HFFc6 (cell line): ENCODE measurements at places on chromosomes 2 and 18.
A peak's percentile ranks its signal among the peaks of the same experiment; 100 is the strongest.

- no peaks in the 10 kb centered on the region for H3K36me3 ChIP-seq
- no peak for DNase-seq
- H3K27me3 ChIP-seq, result no peaks in the 10 kb centered on the region
- no peak overlapping the region for H3K27ac ChIP-seq
- H3K4me1 ChIP-seq, result no peaks in the 10 kb centered on the region; the same call in 1 of the 2 replicates
- H3K4me3 ChIP-seq, result no peak overlapping the region
Measured at GRCh38 chr2:58006952-58007284, 39.7 kb upstream of the VRK2 start.

- DNase-seq, result no peak
- H3K4me1 ChIP-seq, result no peaks in the 10 kb centered on the region
- no peak overlapping the region for H3K27ac ChIP-seq
- no peak overlapping the region for H3K4me3 ChIP-seq
Measured at GRCh38 chr2:236932831-236933361, 152.8 kb upstream of the COPS8 start.

- peak; percentile 25 for DNase-seq
- H3K36me3 ChIP-seq, result no peaks in the 10 kb centered on the region
- no peaks in the 10 kb centered on the region for H3K4me1 ChIP-seq
- H3K27me3 ChIP-seq, result peaks cover 1% of the 10 kb centered on the region; the same call in 1 of the 2 replicates
Measured at GRCh38 chr2:60152226-60152833, 401.1 kb downstream of the BCL11A start.

- H3K4me1 ChIP-seq, result peaks cover 10% of the 10 kb centered on the region
- H3K4me3 ChIP-seq, result no peak overlapping the region
- H3K36me3 ChIP-seq, result no peaks in the 10 kb centered on the region
- peaks cover 4% of the 10 kb centered on the region; the same call in 1 of the 2 replicates for H3K27me3 ChIP-seq
- H3K27ac ChIP-seq, result no peak overlapping the region
- no peak for DNase-seq
Measured at GRCh38 chr2:58449286-58450010, 208.3 kb upstream of the FANCL start.

DNA sequence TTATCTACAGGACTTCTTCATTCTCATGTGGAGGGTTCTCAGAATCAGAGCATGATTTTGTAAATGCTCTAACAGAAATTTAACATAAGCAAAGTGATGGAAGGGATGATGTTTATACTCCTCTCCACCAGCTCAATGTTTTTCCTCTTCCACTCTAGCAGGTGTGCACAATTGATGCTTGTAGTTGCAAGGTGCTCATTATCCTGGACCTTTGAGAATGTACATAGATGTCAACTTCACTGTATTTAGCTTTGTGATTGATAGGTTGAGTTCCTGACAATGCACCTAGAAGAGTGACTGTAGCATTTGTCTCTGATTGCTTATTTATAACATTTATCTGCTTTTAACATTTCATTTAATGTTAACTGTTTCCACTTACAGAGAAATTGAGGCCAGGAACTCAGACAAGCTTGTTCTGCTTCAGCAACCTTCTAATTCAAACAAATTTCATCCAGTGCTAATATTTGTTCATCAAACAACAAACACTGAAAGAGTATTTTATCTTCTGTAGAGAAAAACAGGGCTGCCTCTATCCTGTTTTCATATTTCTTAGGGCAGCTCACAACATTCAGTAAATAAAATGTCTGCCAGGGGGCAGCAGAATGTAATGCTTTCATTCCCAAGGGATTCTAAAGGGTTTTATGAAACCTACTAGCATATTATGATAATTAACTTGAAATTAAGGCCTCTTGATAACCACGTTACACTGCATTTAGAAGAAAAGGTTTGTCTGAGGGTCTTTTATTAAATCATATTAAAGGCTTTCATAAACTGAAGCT is 127.9 kb upstream of the NOL4 start:
- no peak for DNase-seq
- H3K4me1 ChIP-seq, result no peaks in the 10 kb centered on the region
- H3K27me3 ChIP-seq, result no peaks in the 10 kb centered on the region
- no peaks in the 10 kb centered on the region for H3K36me3 ChIP-seq

- H3K36me3 ChIP-seq, result no peaks in the 10 kb centered on the region
- no peak for DNase-seq
- peaks cover 13% of the 10 kb centered on the region for H3K27me3 ChIP-seq
- no peak overlapping the region for H3K4me3 ChIP-seq
Measured at GRCh38 chr2:20486571-20486970, 39.7 kb downstream of the RHOB start.

GRCh38 chr2:229870903-229871656 is 50.7 kb downstream of the TRIP12 start:
- peaks cover 32% of the 10 kb centered on the region for H3K36me3 ChIP-seq
- H3K27ac ChIP-seq, result 0 out of 2 replicates have a peak overlapping the region, but pooled peaks have one; percentile 25
- DNase-seq, result peak; percentile 18
- H3K4me3 ChIP-seq, result no peak overlapping the region

GRCh38 chr2:196166876-196167275 is 4.5 kb downstream of the STK17B start:
- peak overlapping the region; percentile 66 for H3K27ac ChIP-seq
- peak; percentile 41 for DNase-seq
- peaks cover 70% of the 10 kb centered on the region for H3K4me1 ChIP-seq
- H3K36me3 ChIP-seq, result peaks cover 42% of the 10 kb centered on the region
- peak overlapping the region; percentile 94 for H3K4me3 ChIP-seq
- H3K27me3 ChIP-seq, result peaks cover 2% of the 10 kb centered on the region; the same call in 1 of the 2 replicates

- H3K36me3 ChIP-seq, result peaks cover 24% of the 10 kb centered on the region
- DNase-seq, result no peak
- no peak overlapping the region for H3K4me3 ChIP-seq
- peaks cover 6% of the 10 kb centered on the region for H3K4me1 ChIP-seq
- H3K27ac ChIP-seq, result no peak overlapping the region
- no peaks in the 10 kb centered on the region for H3K27me3 ChIP-seq
Measured at GRCh38 chr2:128153786-128154185, 62.8 kb downstream of the UGGT1 start.

DNA sequence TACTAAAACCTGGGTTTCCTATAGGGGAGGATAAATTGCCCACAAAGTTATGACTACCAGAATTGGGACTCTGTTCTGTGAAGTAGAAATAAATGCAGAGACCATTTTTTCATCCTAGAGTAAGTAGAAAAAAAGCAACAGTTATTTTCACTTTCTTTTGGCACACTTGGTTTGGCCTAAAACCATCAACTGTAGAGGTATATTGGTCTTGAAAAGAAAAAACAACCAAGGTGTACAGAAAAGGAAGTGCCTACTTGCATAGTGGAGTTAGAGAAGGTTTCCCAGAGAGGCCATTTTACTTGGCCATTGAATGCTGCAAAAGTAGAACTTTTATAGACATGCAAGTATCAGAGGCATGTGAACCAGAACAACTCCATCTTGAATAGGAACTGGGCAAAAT is 89.4 kb upstream of the TACR1 start:
- H3K4me3 ChIP-seq, result no peak overlapping the region
- no peak for DNase-seq
- peaks cover 57% of the 10 kb centered on the region for H3K4me1 ChIP-seq
- no peaks in the 10 kb centered on the region; the same call in 1 of the 2 replicates for H3K27me3 ChIP-seq

GRCh38 chr2:218081695-218082094 is 12.6 kb downstream of the RUFY4 start:
- peak; percentile 73 for DNase-seq
- peaks cover 20% of the 10 kb centered on the region for H3K4me1 ChIP-seq
- H3K36me3 ChIP-seq, result peaks cover 14% of the 10 kb centered on the region
- H3K27me3 ChIP-seq, result peaks cover 36% of the 10 kb centered on the region

DNA sequence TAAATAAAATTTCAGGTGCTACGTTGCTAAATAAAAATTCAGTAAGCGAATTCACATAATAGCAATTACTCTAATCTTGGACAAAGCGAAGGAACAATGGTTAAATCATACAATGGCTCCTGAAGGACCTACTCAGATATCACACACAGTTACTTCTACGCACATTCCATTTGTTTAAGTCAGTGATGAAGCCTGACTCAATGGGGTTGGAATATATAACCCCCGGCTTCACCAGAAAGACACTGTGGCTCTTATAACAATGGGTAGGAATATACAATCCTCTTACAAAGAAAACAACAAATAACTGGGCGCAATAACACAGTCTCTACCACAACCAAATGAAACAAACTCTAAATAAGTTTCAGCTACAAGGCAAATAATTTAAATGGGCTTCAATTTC is 349.5 kb downstream of the IRS1 start:
- H3K27ac ChIP-seq, result no peak overlapping the region
- peaks cover 28% of the 10 kb centered on the region for H3K36me3 ChIP-seq
- H3K4me3 ChIP-seq, result no peak overlapping the region
- no peaks in the 10 kb centered on the region; the same call in 1 of the 2 replicates for H3K27me3 ChIP-seq
- peaks cover 56% of the 10 kb centered on the region for H3K4me1 ChIP-seq

GRCh38 chr2:127663566-127664064 is 11.7 kb downstream of the LIMS2 start:
- H3K27me3 ChIP-seq, result peaks cover 3% of the 10 kb centered on the region; the same call in 1 of the 2 replicates
- DNase-seq, result no peak
- H3K4me1 ChIP-seq, result peaks cover 27% of the 10 kb centered on the region

- peaks cover 64% of the 10 kb centered on the region for H3K4me1 ChIP-seq
- H3K27me3 ChIP-seq, result no peaks in the 10 kb centered on the region
- peak overlapping the region; percentile 50 for H3K4me3 ChIP-seq
- no peaks in the 10 kb centered on the region for H3K36me3 ChIP-seq
Measured at GRCh38 chr18:28584731-28585130, 407.8 kb upstream of the CDH2 start.

- peaks cover 69% of the 10 kb centered on the region for H3K27me3 ChIP-seq
- H3K36me3 ChIP-seq, result no peaks in the 10 kb centered on the region
- H3K4me1 ChIP-seq, result peaks cover 16% of the 10 kb centered on the region
- peak overlapping the region; percentile 67 for H3K4me3 ChIP-seq
- H3K27ac ChIP-seq, result no peak overlapping the region
- no peak for DNase-seq
Measured at GRCh38 chr2:206259376-206260187, 14.9 kb upstream of the ZDBF2 start.

GRCh38 chr2:157470321-157470720 is 26.4 kb upstream of the CYTIP start:
- DNase-seq, result no peak
- H3K36me3 ChIP-seq, result no peaks in the 10 kb centered on the region; the same call in 1 of the 2 replicates
- peaks cover 43% of the 10 kb centered on the region for H3K4me1 ChIP-seq
- H3K27me3 ChIP-seq, result no peaks in the 10 kb centered on the region
- H3K27ac ChIP-seq, result peak overlapping the region; percentile 83

DNA sequence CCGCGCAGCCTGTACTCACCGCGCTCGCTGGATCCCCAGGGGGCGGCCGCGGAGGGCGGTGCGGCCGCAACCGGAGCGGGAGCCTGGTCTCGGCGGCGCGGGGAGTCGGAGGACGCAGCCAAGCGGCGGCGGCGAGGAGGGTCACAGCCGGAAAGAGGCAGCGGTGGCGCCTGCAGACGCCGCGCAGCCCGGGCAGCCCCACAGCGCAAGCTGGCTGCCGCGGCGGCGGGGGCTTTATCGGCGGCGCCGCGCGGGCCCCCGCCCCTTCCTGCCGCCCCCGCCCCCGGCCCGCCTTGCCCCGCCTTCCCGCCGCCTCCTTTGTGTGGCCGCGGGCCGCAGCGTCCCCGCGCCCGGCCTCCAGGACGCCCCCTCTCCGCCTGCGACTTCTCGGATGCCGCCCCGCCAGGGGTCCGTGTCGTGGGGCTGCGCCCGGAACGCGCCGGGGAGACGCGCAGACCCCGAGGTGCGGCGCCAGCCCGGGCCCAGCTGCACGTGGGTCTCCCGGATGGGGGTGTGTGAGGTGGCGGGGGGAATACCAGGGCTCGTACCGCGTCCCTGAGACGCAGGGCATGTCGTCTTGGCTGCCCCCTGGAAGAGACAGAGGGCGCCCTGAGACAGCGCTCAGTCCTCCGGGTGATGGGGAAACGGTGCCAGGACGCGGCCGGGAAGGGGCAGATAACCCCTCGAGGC is at the start of gene SERPINE2:
Gene SERPINE2, minus strand, starts transcription at position 207 of the 690 bp plus-strand sequence. CDS start 37,386 bp downstream, outside the sequence.
- H3K4me3 ChIP-seq, result peak within 1 kb of the TSS; percentile 97
- H3K36me3 ChIP-seq, result no peaks in the 10 kb centered on the region
- H3K4me1 ChIP-seq, result peaks cover 36% of the 10 kb centered on the region
- H3K27me3 ChIP-seq, result peaks cover 2% of the 10 kb centered on the region
- DNase-seq, result peak; percentile 39
- peak within 1 kb of the TSS; percentile 44 for H3K27ac ChIP-seq

DNA sequence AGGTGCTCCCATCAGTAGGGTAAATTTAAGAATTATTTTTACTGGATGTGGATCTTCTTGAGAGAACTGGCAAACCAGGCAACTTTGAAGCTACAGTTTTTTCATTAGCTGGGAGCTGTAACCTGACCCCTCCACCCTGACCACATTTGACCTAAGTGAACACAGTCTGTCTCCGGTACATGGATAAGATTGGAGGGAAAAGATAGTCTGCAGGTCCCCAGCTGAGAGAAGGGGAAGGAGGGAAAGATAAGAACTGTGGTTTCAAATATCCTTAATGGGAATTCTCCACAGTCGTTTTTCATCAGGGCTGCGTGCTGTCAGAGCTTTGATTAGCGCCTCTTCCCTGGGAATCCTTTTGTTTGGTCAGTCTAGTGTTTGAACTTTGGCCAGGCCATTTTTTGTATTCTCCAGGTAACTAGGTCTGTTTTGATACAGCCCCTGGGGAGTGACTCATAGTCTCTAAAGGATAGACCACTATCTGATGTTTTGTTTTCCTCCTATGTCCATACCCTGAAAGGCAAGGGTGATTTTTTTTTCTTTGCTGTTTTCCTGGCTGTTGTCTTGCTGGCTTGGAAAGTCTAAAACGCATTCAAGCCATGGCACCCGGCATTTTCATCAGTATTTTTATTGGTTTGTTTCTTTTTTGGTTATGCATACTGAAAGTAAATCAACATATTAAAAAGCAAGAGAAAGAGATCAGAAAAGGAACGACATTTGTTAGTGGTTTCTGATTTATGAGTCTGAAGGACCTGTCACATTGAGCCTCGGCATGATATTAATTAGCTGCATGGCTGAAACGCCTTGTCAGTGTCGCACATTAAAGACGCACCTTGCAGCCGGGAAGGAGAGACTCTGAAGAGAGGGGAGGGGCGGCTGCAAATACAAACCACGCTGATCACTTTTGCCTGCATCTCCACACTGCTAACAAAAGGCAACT is 183.4 kb upstream of the FN1 start:
- H3K4me3 ChIP-seq, result no peak overlapping the region
- peaks cover 42% of the 10 kb centered on the region for H3K4me1 ChIP-seq
- peaks cover 6% of the 10 kb centered on the region for H3K27me3 ChIP-seq
- DNase-seq, result no peak
- H3K27ac ChIP-seq, result no peak overlapping the region

DNA sequence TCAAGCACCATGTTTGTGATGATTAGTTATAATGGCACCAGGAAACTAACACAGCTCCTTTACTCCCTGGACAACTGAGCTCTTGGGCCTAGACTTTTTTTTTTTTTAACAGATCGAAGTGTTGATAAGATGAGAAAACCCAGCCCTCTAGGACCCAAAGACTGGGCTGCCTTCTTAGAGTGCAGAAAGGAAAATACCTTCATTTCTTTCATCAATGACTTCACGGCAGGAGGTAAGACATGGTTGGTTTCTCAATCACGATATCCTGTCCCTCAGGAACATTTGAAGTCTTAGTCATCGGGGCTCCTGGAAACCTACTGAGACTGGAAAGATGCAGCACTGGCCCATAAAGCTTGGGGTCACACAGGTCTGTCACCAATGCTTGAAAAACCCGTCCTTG is 84.7 kb downstream of the TNFRSF11A start:
- H3K27me3 ChIP-seq, result peaks cover 19% of the 10 kb centered on the region
- DNase-seq, result no peak
- no peak overlapping the region for H3K4me3 ChIP-seq
- no peaks in the 10 kb centered on the region for H3K36me3 ChIP-seq
- no peak overlapping the region for H3K27ac ChIP-seq
- no peaks in the 10 kb centered on the region for H3K4me1 ChIP-seq
